Brain pericyte (primary cell): ENCODE measurements at places on chromosomes 7 and 10.

GRCh38 chr10:27345455-27345920, 104.9 kb upstream of the ACBD5 start:
- no peak for DNase-seq

GRCh38 chr7:151167197-151167961, at the start of gene GBX1:
GBX1 (minus strand) TSS chr7:151167694; CDS start chr7:151167548, 146 bp downstream.
- DNase-seq: no peak

- DNase-seq: no peak
Observed at GRCh38 chr7:70678621-70679251, 453.2 kb upstream of the GALNT17 start.

- DNase-seq: no peak
Observed at GRCh38 chr7:151917791-151918509, 38.3 kb upstream of the GALNTL5 start.

DNA sequence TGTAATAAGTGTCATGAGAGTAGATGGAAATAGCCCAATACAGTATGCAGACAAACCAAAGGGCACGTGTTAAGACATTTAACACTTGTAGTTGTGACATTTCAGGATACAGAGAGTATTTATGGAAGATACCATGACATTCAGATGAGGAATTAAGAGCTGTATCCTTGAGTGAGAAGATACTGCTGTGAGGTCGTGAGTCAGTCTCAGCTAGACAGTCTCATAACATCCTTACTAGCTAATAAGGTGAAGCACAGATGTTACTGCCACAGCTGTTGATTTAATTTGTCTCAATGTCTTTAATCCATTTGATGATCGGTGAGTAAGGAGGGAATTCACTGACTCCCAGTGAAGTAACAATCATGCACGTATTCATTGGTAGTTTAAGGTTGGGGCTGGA, 288.0 kb upstream of the AKR1E2 start:
- no peak for DNase-seq

DNA sequence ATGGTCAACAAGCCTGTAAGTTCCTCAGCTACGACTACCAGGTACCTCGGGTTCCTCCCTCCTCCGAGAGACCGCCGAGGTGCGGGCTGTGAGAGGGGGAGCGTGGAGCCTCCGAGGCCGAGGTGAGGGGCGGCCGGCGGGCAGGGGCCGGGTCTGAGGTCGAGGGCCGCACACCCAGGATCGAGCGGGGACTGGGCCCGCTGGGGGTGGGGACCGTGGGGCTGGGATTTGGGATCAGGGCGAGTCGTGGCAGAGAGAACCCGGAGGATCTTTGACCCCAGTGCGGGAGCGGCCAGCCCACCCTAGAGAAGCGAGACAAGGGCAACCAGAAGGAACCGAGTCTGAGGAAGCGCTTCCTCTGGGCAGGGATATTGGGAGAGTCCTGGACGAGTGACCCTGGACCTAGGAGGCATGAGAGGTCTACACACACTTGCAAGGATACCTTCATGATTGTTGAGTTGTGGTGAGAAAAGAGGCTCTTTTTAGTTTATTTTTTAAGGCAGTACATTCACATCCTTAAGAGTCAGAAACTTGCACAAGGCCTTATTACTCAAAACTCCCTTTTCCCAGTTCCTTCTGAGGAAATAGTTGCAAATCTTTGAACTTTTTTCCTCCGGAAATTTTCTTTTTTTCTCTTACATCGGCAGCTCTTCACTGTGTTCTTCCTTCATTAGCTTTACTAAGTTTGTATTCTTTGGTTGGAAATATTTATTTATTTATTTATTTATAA, 395 bp downstream of the ZNF487 start:
- DNase-seq: no peak

GRCh38 chr7:142513178-142513955, 235.9 kb upstream of the PRSS1 start:
- DNase-seq: no peak

- no peak for DNase-seq
Observed at GRCh38 chr7:1316086-1316485, 83.4 kb downstream of the UNCX start.

GRCh38 chr7:22998519-22998896, 15.4 kb downstream of the HYCC1 start:
- no peak for DNase-seq

- no peak for DNase-seq
Observed at GRCh38 chr10:6346631-6347030, 143.9 kb downstream of the PFKFB3 start.

DNA sequence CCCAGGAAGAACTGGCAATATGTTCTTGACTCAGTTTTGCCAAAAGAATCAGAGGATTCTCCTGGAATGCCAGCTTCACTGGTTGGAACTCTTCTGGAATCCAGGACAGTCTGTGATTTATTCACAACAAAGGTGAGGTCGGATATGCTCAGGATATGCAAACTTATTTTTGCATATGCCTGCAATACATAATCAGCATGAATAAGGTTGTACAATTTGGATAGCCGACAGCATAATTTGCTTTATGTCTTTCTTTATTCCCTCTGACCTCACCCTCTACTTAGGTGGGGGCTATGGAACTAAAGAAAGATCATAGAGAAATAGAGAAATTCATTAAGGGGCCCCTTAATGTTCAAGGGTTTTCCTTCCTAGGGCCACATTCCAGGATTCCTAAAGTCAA, 57.6 kb upstream of the AKR1E2 start:
- no peak for DNase-seq

GRCh38 chr10:118729200-118729599, 25.6 kb downstream of the CACUL1 start:
- no peak for DNase-seq
